ENCODE measurements at places on chromosomes 6 and 20.
A peak's percentile ranks its signal among the peaks of the same experiment; 100 is the strongest.

GRCh38 chr20:38452880-38453624 is 17.9 kb upstream of the SNHG17 start:
- peak; percentile 36 for DNase-seq

DNA sequence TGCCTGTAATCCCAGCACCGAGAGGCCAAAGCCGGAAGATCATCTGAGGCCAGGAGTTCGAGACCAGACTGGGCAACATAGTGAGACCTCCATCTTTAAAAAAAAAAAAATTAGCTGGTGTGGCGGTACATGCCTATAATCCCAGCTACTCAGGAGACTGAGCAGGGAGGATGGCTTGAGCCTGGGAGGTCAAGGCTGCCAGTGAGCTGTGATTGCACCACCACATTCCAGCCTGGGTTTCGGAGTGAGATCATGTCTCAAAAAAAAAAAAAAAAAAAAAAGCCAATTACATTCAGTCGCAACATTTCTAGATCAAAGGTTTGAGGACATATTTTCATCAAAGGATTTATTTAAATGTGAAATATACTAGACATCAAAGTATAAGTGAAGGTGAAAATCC is 32.0 kb upstream of the EDN1 start:
- no peak for DNase-seq

DNA sequence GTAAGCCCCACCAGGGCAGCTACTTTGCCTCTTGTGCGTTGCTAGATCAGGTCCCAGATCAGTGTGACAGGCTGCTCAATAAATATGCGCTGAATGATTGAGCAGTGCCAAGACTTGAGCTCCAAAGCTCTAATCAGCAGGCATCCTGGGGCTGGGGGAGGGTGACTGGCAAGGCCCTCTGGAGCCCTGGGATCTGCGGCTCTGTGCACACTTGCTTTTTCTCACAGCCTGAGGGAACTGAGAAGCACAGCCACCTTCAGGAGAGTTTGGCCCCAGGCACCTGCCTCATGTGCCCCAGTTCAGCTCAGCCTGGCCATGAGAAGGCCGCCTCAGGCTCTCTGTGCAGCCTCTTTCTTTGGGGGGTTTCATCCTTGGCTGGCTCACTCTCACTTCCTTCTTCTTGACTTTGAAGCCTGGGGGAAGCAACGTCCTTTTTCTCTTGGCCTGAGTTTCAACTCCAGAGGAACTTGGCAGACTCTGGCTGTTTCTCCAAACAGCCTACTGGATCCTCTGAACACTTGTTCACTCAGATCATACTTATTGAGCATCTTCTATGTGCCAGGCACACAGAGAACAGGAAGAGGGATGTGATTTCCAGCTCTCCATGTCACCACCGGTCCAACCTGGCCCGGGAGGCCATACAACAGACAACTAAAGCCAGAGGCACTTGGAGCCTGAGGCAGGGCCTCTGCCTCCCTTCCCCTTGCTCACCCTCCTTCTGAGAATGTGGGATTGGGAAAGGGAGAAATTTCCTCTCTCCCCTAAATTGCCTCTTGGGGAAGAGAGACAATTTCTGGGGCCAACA is 114.0 kb downstream of the VEGFA start:
- no peak for DNase-seq

DNA sequence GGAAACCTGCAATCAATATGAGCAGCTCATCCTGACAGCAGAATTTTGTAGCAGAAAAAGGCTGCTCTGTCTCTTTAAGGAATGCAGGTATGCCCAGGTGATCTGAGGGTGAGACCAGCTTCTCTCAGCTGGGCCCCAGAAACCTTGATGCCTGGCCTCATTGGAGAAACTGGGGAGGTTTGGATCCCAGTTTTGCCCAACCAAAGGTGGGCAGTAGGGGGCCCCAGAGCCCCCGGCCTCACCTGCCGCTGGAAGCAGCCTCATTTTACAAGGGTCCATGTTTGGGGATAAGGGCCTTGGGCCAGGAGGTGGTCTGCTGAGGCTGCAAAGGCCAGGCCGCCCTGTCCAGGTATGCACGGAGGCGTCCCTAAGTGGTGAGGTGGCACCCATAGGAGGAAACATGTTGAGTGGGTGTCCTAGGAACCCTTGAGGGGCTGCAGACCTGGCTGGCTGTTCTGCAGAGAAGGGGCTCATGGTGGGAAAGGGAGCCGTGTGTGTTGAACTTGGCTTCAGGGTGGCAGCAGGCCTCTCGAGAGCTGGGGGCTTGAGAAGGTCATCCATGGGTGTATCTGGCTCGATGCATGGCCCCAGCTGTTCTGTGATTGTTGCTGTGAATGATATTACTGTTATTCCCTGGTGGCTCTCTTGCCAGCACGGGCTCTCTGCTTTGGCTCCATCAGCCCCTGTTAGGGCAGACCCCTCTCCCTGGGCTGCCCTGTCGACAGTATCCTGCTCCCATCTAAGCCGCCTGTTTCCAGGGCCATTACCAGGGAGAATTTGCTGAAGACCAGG is 208.4 kb downstream of the CDH4 start:
- DNase-seq = no peak

DNA sequence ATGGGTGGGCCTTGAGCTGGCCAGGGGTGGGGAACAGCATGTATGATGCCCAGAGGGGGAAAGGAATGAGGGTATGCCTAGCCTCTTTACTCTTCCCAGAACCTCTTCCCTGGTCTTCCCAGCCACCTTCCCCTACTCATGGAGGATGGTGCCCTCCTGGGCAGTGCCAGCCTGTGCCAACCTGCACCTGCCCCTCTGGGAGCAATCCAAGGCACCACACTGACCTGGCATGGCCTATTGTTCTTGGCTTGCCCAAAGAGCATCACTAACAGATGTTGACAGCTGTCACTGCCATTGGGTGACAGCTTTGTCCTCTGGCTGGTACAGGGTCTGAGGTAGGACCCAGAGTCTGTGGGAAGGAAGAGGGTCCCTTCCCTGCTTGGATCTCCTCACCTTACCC is 12.9 kb downstream of the LPIN3 start:
- DNase-seq = no peak

DNA sequence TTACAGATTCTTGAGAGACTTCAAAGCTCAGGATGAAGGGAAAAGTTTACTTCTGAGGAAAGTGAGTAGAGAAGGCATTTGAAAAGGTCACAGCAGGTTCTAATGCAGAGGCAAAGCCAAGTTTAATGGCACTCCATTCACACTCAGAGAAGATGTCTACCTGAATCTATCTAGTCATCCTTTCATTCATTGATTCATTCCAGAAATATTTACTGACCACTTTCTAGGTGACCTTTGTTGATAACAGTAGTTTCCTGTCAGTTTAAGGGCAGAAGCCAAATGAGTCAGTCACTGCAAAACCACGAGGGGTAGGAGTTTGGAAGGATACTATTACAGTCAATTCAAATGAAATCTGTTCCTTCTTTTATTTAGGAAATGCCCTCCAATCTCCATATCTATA is 30.8 kb downstream of the FBXO5 start:
- DNase-seq = no peak

DNA sequence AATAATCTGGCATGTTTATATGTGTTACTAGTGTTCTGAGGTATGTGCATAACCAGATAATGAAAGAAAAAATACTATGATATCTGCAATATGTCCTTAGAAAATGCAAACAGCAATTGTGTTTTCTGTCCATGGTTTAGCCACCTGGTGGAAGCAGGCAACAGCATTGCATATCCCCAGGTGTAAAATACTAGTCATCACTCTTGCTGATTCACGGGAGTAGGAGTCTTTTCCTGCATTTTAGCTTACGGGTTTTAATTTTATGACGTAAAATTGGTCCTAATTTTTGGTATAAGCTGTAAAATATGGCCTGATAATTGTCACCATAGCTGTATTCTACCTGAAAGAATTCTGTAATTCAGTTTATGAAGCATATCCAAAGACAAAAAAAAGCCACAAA is 2.5 kb downstream of the RNF182 start:
- no peak for DNase-seq

DNA sequence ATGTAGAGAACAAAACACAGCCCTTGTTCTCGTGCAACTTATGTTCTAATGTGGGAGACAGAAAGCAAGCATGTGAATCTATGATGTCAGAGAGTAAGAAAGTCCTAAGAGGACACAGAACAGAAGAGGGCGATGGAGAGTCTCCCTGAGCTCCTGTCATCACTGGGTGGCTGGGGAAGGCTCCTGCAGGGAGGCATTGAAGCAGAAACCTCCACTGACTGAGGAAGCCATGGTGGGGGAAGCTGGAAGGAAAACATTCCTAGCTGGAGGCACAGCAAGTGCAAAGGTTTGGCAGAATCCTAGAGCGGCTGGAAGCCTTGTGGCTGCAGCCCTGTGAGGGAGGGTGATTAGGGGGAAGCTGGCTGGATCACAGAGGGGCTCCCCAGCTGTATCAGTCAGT is 248.0 kb downstream of the CDH26 start:
- no peak for DNase-seq

DNA sequence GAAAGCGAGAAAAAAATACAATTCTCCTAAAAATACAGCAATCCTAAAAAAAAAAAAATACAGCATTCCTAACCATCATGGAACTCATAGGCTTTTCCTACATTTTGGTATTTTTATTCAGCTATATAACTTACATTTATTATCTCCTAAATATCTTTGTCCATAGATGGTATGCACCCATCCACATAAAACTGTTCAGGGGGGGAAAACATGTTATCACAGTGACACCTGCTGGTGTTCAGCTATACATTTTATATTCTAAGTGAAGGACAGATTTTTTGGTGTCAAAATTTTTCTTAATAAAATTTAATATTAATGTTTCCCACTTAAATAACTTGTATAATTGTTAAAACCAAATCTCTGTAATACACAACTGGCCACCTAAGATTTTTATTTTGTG is 58.0 kb downstream of the BLOC1S5 start:
- no peak for DNase-seq

DNA sequence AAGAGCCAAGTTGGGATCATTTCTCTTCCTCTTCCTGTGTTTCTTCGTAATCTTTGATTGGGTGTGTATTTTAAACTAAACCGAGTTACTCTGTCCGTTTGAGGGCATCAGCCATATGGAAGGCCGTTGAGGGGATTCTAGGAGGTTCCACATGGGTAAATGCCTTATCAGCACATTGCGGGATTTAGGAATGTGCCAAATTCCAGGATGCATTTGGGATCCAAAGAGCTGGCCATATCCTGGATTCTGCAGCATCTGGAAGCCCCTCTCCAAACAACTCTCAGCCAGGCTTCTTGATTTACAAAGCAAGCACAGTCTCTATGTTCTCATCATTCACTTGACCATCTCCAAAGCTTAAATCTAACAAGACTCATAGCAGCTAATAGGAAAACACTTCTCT is 67.6 kb upstream of the RIN2 start:
- no peak for DNase-seq

- DNase-seq = no peak
These were observed 122.5 kb upstream of the TAB2 start for GRCh38 chr6:149194820-149195558.

- no peak for DNase-seq
These were observed 12.0 kb downstream of the LRP11 start for GRCh38 chr6:149852180-149852579.

GRCh38 chr6:167679790-167680604 is 146.7 kb upstream of the AFDN start:
- no peak for DNase-seq

GRCh38 chr6:128241216-128241615 is 279.2 kb downstream of the PTPRK start:
- DNase-seq = no peak

DNA sequence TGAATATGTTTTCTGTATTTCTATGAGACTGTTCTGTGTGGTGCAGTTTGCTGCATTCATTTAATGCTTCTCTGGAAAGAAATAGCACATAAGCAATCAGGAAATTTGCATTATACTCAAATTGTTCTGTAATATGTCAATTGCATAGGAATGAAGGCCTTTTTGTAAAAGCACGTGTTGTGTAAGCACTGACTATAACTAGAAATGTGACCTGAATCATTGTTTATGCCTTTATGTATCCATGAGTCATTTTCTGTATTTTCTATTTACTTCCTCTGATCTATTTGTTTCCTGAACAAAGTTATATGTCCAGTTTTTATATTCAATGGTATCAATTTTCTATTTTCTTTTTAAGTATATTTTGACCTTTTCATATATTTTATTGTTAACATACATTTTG is 1455.3 kb downstream of the GRIK2 start:
- no peak for DNase-seq

GRCh38 chr20:64157878-64158277 is 6.4 kb upstream of the MYT1 start:
- no peak for DNase-seq

DNA sequence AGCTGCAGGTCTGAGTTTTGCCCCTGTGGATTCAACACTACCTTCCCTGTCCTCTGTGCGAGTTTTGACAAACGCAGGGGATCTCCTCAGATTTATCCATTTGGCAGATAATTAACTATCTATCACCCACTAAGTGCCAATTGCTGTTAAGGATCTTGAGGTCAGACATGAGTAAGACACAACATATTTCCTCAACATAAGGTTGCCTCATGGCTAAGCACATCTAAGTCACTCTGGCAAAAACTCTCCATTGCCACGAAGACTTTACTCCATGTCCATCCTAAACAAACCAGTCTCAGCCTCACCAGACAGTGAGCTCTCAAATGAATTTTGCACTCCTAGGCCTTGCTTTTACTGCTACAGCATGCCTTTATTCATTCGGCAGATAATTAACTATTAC is 408.4 kb downstream of the MAFB start:
- DNase-seq = no peak

- peak; percentile 93 for DNase-seq
These were observed 95.3 kb downstream of the CLVS2 start for GRCh38 chr6:123091091-123091895.

DNA sequence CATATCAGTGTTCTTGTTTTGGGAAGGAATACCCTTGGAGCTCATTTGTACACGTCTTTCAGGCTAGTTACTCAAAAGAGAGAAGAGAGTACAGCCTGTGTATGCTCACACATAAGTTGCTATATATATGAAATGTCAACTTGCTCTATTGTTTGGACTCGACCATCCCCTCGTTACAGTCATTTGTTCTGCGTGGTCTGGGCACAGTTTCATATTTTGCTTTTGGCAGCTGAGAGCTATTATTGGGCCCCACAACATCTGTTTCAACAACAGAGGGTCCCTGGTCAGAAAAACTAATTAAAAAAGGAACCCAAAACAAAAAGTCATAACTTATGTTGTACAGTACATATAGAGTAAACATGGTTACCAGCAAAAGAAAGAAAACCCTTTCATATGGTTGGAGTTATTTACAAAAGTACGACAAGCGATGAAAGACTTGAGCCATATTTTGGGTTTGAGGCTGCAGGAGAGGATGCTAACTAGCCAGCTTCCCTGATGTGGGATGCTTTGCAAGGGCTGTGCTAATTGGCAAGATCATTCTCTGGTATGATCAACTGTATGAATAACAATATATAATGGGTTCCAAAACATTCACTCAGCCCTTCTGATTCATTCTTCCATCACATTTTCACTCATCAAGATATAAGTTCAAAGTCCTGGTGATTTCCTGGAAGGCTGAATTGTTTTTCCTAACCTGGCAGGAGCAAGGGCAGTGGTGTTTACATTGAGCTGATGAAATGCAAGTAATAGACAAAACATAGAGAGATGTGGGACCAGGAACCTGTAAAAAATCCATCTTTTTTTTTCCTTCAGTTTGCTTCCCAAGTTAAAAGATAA is 137.9 kb downstream of the RPS12 start:
- no peak for DNase-seq

- DNase-seq = no peak
These were observed 48.3 kb upstream of the RNF24 start for GRCh38 chr20:4063631-4064030.

- DNase-seq = peak; percentile 76
These were observed 282.1 kb downstream of the UST start for GRCh38 chr6:149028767-149029405.

All from skeletal muscle cell (primary cell).